Activated naive CD4-positive, alpha-beta T cell treated with anti-CD3 and anti-CD28 coated beads for 36 hours (primary cell): ENCODE measurements at places on chromosomes 2 and 18.

DNA sequence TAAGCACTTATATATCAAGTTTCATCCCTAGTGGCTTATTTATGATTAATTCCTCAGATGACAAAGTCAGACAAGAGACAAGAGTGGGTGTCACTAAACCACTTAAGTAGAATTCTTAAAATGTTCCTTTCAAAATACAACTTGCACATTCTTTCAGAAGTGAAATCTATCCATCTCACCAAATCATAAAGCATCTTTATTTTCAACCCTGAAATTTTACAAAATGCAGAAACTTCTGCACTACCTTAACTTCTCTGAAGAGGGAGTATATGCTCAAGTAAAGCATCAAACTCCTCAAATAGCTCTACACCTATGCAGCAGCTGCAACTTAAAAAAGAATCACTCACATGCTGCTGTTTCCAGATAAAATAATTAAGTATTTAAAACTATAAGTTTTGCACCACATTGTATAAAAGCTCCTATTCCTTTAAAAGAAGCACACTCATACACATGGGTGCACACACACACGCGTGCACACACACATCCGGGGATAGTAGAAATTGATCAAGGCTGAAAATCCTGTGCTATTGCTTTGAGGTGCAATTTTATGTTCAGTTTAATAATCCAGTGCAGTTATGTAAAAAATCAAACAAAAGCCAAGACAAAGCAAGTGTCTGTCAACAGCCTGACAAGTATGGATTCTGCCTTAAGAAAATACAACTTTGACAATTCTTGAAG lies 244.5 kb downstream of the TCF4 start:
- no peak for DNase-seq

DNA sequence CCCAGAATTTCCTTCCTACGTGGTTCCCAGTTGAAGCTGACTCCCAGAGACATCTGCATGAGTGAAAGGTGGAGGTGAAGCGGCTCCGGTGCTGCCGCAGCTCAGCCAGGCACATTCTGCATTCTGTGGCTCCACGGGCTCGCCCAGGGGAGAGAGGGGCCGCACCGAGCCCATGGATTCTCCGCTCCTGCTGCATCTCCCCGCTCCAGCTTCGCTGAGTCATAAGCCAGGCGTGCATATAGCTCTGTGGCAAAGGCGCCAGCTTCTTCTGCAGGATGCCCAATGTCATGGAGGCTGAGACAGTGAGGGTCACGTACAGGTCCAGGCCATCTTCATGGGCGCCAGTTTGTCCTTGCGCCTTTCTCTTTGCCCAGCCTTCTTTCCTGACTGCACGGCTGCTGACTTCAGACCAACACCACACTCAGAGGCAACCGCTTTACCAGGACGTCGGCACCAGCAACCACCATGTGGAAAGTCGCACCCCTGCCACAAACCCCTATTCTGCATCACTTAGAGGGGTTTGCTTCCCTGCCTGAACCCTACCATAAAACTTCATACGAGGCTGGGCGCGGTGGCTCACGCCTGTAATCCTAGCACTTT lies 215.7 kb downstream of the MGAT5 start:
- no peak for DNase-seq

GRCh38 chr2:17583646-17584045 lies 43.1 kb downstream of the VSNL1 start:
- DNase-seq = no peak

- DNase-seq = peak; percentile 34
These were observed 279.7 kb downstream of the MBD2 start for GRCh38 chr18:53944721-53945120.

- DNase-seq = no peak
These were observed 63.0 kb upstream of the HAAO start for GRCh38 chr2:42855221-42855970.

DNA sequence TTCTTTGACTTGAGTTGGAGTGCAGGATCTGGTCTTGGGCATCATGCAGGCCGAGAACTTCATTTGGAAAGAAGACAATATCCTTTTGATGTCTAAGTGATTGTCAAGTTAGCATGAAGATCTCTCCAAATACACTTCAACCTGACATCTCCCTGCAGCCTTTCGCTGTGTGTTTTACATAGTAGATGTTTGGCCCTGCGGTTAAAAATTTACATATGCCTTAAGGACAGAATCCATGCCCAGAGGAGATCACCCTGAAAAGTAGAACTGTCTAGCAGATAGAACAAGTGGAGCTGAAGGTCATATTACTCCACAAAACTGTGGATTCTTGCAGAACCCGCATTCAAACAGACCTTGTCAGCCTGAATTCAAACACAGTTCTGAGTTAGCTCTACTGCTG lies 409.9 kb downstream of the LPIN1 start:
- DNase-seq = no peak
